ENCODE measurements at places on chromosomes 1 and 21.
A peak's percentile ranks its signal among the peaks of the same experiment; 100 is the strongest.

GRCh38 chr1:47972864-47973432 lies 24.2 kb downstream of the TRABD2B start:
- no peak for DNase-seq

DNA sequence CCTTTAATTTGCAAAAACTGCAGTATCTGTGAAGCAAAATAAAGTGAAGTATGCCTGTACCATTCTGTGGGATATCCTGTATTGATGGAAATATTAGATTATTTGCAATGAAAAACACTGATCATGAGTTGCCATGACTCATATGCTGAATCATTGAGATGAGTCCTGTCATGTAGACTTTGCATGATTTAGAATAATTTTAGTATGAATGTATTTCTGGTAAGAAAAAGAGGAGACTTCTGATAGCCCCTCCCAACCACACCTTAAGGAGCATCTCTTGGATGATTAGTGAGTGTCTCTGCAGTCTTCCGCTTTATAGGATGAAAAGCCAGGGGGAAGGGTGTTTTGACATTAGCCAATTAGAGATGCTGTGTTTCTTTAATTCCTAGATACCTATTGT lies 55.2 kb upstream of the PTGS2 start:
- DNase-seq, result no peak

DNA sequence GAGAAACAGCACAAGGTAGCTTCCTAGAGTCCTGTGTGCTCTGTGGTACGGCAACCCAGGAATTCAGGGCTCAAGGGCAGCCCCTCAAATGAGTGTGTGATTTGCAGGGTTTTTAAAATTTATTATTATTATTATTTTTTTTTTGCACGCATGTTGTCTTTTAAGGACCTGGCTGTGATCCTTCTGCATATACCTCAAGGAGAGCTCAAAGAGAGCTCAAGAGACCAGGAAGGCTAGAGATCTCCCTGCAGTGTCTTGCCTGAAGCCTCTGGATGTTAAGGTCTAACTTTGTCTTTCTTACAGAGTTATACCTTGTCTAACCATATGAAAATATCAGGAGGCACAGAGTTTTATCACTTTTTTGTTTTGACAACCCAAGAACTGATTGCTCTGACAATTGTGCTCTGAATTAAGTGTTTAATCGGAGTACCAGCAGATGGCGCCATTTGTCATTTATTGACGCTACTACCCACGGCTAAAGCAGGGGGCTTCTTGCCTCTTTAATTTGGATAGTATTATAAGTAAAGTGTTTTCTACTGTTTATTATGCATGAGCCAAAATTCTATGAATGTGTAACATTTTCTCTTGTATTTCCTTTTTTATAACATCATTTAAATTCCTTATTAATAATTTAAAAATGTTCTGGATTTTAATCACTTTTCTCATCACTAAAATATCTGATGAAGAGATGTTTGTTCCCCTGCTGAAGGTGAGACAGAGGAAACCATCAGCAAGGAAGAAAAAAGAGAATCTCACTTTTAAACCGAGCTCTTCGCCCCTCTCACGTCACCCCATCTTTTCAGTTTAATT lies 35.8 kb upstream of the LMO4 start:
- DNase-seq, result peak; percentile 16

- no peak for DNase-seq
Observed at GRCh38 chr1:13507075-13507474, 6.7 kb downstream of the LRRC38 start.

GRCh38 chr1:183195142-183195574 lies 9.1 kb downstream of the LAMC2 start:
- no peak for DNase-seq

DNA sequence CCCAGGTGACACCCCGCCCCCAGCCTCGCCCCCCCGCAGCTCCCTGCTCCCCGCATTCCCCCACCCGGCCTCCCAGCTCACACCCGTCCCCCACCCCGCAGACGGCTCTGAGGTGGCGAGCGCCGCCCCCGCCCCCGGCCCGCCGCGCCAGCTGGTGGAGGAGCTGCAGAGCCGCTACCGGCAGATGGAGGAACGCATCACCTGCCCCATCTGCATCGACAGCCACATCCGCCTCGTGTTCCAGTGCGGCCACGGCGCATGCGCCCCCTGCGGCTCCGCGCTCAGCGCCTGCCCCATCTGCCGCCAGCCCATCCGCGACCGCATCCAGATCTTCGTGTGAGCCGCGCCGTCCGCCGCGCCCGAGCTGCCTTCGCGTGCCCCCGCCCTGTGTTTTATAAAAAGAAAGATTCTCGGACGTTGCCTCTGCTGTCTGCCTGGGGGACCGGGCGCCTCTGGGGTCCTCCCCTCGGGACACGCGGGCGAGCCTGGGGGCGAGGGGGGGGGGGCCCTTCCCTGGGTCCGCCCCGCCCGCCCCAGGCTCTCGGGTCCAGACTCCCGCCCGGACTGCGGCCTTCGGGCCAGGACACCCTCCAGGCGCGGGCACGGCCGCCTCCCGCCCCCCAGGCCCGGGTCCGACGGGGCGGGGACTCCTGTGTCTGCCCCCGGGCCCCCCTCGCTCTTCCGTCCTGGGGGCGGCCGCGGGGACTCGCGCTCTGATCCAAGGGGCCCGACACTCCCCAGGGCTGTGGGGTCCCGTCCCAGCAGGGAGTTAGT lies 1.6 kb upstream of the MMP23B start:
- no peak for DNase-seq

GRCh38 chr21:45330075-45330781 lies 42.5 kb upstream of the POFUT2 start:
- DNase-seq, result peak; percentile 68

DNA sequence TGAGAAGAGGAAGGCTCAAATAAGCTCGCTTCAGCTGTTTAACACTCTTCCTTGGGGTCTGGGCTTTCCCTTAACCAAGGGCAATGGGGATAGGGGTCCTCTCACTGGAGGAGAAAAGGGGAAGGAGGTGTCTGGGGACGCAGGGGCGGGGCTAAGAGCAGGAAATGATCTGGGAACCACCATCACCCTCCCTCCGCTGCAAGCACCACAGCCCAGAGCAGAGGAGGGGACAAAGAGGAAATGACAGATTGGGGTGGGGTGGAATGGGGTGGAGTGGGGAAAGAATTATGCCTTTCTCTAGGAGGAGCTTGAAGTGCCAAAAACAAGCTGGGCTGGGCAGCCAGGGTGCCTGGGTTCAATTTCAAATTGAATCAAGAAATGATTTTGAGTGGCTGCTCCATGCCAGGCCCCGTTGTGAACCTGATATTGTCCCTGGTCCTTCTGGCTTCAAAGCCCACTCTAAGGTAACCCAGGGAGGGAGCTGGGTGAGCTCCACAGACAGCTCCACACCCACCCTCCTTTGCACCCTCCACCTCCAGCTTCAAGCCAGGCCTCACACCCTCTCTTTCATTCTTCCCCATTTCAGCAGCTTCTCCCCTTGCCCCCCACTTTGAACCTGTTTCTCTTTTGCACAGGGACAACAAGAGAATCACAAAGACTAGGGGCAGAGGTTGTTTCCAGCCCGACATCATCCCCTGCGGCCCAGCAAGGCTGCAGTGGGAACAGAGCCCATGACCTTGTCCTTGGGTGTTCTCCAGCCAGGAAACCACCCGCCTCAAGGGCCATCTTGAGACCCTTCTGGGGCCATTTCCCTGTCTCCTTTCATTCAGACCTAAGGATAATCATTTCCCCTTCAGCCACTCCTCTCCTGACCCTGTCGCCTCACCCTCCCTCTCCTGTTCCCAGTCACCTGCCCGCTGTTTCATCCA lies 1.1 kb downstream of the ARHGAP30 start:
- no peak for DNase-seq

Measured in HuH-7.5 (cell line).